Fibroblast of the aortic adventitia (primary cell): ENCODE measurements at places on chromosomes 7 and 10. TPM values are rescaled to one million over a fixed set of nuclear protein-coding genes. Genes with fewer than 3 reads are reported as not detected.

The CABCOCO1 gene
- 3.4 and 6.2 TPM in 2 replicates for total RNA-seq

The ERCC6 gene
- 51.1 and 79.7 TPM in 2 replicates for total RNA-seq

The GNAT3 gene
- total RNA-seq: not detected in 2 replicates

The OGDHL gene
- under 0.01 and 0.57 TPM in 2 replicates for total RNA-seq

The GIMAP5 gene
- total RNA-seq: not detected in 2 replicates

The COG5 gene
- 53.1 and 53.8 TPM in 2 replicates for total RNA-seq
